ENCODE measurements at places on chromosomes 7 and 10.
A peak's percentile ranks its signal among the peaks of the same experiment; 100 is the strongest.

GRCh38 chr7:94064541-94065191, 60.5 kb upstream of the BET1 start:
- no peak for DNase-seq

- DNase-seq: no peak
These were observed 708.3 kb downstream of the CCSER2 start for GRCh38 chr10:85036661-85037060.

GRCh38 chr7:87057210-87057609, 2.2 kb downstream of the ELAPOR2 start:
- DNase-seq: no peak

- no peak for DNase-seq
These were observed 147.0 kb downstream of the PPP1R9A start for GRCh38 chr7:95054386-95054785.

- DNase-seq: no peak
These were observed 23.4 kb downstream of the MCMBP start for GRCh38 chr10:119849031-119849789.

DNA sequence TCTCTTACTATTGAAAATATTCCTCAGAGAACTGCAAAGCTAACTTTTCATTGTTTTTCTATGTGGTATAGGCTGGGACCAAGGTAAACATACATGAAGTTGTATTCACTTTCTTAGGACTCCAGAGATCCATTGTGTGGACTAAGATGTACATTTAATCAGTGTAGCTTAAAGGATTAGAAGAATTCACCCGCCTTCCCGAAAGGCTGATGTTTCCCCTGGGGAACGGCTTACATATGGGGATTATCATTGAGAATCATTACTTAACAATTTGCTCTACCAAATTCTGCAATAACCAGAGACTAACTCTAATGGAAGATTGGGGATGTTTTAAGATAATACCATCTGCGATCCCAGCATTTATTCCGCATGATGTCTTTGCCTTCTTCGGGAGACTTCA, 257.1 kb upstream of the KIAA1217 start:
- no peak for DNase-seq

DNA sequence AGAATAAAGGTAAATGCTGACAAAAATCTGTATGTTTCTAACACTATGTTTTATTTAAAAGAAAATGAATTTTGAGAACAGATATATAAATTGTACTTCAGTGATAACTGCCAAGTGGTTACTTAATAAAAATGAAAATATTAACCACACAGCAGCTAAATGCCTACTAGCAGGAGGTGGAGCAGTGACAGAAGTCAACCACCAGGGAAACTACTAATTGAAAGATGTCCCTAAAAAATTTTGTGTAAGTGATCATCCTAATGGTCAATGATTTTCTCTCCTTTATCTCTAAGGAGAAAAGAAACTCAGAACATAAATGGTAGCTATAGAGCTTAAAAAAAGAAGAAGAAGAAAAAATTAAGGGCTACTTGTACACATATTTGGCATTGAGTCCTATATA, 22.9 kb downstream of the WNT16 start:
- no peak for DNase-seq

- no peak for DNase-seq
These were observed 28.7 kb downstream of the ERLIN1 start for GRCh38 chr10:100157156-100157555.

DNA sequence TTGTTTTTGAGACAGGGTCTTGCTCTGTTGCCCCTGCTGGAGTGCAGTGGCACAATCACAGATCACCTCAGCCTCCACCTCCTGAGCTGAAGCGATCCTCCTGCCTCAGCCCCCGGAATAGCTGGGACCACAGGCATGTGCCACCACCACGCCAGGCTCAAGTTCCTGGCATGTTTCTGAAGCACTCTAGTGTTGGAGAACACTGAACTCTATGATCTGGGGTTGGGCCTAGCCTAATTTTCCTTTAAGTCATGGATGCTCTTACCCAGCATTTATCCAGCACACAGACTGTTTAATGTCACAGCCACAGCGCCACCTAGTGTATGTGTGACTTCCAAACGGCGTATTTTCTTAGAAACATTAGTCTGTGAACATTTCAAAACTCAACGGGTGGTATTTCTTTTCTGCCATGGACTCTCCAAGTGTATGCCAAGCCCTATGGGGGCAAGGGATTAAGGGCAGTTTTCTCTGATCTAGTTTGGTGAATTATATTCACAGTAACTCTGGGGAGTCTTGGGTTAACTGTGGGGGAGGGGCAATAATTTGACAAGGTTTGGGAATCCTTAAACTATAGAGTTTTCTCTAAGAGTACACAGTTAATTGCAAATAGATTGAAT, 91.8 kb downstream of the CREM start:
- DNase-seq: peak; percentile 82

DNA sequence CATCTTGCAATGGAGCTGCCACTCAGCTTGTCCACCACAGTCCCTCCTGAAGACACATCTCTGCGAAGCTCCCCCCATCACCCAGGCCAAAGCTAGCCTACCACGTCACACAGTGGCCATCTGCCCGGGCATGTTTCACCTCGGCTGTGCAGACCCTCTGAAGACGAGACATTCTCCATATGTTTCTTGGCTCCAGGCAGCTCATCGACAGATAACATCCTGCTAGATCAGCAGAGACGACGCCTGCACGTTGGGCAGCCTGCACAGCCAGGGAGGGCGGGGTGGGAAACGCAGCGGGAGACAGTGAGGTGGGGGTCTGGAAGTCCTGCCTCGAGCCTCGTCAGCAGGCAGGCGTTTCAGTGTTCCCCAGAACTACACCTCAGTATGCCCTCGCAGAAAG, 53.0 kb downstream of the PTPRN2 start:
- no peak for DNase-seq

GRCh38 chr7:29400437-29400836, 163.2 kb upstream of the PRR15 start:
- DNase-seq: no peak

GRCh38 chr10:125124907-125125306, 35.5 kb downstream of the CTBP2 start:
- no peak for DNase-seq

- DNase-seq: no peak
These were observed 5.1 kb upstream of the MYL7 start for GRCh38 chr7:44145969-44146911.

DNA sequence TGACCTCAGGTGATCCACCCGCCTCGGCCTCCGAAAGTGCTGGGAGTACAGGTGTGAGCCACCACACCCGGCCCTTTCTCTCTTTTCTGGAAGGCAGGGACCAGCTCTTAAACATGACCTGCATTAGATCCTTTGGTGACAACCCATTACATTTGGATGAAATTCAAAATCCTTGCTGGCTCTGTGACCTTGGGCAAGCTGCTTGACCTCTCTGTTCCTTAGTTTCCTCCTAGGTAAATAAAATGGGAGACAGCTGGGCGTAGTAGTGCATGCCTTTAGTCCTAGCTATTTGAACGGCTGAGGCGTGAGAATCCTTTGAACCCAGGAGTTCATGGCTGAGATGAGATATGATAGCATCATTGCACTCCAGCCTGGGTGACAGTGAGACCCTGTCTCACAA, 23.7 kb downstream of the LDB1 start:
- no peak for DNase-seq

DNA sequence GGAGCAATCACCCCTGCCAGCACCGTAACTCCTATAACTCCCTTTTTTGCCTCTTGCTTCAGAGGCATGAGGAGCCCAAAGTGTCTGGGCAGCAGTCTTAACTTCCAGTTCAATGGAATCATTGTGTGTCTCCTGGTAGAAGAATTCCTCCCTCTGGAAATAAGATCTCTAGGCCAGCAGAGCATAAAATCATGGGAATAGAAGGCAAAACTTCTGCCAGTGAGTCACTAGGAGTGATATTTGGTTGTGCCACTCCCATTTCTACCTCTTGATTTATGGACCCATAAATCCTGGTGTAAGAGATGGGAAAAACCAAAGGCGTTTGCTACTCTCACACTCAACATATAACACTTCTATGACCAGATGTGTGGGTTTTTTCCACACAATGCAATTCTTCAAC, 104.9 kb upstream of the FAM180A start:
- DNase-seq: no peak

- no peak for DNase-seq
These were observed 646.9 kb downstream of the SORCS3 start for GRCh38 chr10:105288026-105288425.

DNA sequence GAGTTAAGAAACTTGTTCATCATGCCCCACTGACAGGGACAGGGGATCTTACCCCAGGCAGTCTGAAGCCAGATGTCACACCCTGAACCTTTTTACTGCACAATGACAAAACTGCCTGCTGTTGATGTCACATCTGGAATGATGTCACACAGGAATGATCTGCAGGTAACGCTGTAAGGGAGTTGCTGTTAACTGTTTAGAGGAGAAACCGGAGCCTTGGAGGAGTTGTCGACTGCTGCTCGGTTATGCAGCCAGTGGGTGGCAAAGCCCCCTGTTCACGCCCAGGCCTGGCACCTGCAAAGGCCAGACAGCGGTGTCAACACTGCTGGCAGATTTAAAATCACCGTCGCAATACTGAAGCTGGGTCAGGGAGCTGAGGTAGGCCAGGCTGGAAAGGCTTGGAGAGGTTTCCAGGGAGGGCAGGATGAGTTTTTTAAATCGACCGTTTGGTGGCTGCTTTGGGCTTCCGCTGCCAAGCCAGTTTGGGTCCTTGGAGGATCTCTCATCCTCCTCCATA, 10.0 kb upstream of the SLIT1 start:
- peak; percentile 13 for DNase-seq

DNA sequence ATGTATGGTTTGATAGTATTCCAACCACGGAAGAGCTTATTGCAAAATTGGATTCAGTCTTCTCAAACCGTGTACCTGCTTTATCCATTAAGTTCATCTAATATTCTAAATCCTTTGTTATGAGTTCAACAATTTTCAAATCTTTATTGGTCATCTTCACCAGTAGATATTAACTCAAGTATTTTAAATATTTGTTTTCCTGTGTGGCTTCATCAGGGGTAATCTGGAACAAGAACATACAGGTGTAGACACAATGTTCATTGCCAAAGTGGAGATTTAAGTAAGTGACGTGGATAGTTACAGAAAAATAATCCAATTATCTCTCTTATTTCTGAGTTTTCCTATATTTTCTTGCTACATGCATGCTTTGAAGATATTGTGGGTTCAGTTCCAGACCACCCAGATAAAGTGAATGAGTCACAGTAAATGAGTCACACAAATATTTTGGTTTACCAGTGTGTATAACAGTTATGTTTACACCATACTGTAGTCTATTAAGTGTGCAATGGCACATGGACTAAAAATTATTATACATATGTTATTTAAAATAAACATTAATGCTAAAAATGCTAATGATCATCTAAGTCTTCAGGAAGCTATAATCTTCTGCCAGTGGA, 429.0 kb upstream of the POT1 start:
- DNase-seq: no peak

GRCh38 chr7:17854261-17855047, 85.8 kb downstream of the SNX13 start:
- no peak for DNase-seq

GRCh38 chr10:124161601-124162000, 68.2 kb upstream of the CHST15 start:
- no peak for DNase-seq

GRCh38 chr10:123529146-123529760, 136.9 kb upstream of the GPR26 start:
- no peak for DNase-seq

Data from DND-41 (cell line).